T-cell (primary cell): ENCODE measurements at places on chromosomes 2 and 18.

DNA sequence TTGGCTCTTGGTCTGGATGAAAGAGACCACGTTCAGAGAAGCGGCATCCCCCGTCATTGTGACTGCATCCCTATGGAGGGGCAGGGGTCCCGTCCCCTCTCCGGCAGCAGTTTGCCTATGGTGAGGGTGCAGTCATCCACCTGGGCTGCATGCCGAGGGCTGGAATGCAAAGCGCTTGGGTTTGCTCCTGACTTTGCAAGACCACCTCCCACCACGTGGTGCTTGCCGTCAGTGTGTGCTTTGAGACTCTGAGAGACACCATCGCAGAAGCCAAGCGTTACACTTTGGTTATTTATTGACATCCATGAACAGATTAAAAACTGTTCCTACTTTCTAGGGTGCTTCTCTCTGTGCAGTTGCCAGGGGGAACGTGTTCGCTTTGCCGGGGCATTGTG, 59.5 kb downstream of the SH3RF3 start:
- DNase-seq: no peak

- DNase-seq: no peak
Observed at GRCh38 chr2:230737791-230738226, 25.2 kb downstream of the CAB39 start.

GRCh38 chr2:199433204-199433832, 24.4 kb downstream of the SATB2 start:
- no peak for DNase-seq

DNA sequence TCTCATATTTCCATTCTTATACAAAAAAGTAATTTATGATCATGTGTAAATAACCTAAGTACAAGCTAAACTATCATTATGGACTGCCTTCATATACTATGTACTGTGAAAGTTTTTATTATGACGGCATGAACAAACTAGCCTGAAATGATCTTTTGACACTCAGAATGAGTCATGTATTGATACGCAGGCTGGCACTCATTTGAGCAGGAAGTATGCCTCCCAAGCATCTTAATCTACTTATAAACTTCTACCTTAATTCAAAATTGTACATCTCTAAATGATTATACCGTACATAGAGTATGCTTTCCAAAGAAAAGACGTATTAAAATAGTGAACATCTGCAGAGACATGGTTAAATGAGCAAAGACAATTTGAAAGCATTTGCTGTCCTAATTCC, 207.1 kb upstream of the SPOPL start:
- DNase-seq: no peak

GRCh38 chr2:222907790-222908441, 47.1 kb downstream of the ACSL3 start:
- DNase-seq: no peak

DNA sequence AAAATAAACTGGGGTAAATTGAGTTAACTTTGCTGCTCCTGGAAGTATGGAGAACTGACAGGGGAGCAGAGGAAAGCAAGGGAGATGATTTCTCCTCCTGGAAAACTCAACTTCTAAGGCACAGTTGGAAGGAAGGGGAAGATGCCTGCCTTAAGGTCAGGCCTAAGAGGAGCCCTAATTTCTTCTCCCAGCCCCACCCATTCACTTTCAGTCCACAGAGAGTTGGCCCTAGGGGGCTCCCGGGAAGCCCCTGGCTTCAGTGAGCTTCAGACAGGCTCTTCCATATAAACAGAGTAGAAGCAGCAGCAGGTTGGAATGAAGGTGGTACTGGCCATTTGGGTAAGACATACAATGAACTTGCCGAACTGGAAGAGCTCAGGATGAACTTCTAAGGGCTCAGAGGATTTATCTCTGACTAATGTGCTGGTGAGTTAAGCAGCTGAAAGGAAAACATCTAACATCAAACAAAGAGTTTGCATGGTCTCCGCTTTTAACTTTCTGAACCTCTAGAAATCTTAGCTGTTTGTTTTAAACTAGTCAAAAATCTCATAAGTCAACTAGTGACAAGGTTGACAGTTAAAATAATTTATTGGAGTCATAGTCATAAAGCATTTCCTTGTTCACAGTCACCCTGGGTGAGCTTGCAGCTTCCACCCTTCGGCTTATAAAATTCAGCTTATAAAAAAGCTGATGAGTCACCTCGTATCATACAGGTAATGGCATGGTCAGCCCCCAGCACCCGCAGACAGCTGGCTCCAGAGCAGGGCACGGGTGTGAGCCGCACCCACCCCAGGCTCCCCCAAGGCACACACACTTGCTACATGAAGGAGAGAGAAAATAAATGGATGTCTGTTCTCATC, 9.8 kb downstream of the MALL start:
- no peak for DNase-seq

- no peak for DNase-seq
Observed at GRCh38 chr2:29923110-29923721, 1.8 kb upstream of the ALK start.

DNA sequence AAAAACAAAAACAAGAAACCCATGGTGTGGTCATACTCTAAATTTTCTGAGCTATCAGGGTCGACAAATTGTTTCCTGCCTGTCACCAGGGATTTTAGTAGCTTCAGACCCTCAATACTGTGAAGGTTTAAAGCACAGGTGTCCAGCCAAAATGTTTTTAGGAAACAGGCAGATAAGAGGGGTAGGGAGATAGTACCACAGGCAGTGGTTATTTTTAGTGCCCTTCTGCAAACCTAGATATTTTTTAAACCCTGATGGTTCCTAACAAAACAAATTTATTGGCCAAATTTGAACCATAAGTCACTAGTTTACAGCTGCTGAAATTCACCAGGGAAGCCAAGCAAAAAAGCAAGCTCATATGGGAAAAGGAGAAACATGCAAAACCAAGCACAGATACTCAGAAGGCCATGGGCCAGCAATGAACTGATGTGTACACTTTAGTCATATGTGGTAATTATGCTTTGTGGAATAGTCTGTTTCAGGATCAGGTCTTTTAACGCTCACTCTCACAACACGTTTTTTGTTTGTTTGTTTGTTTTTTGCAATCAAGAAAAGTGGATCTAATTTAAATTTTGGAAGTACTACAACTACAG, 156.8 kb upstream of the STK17B start:
- DNase-seq: no peak

- peak; percentile 69 for DNase-seq
Observed at GRCh38 chr2:226799211-226799975, at the start of gene IRS1. Gene IRS1, minus strand, starts transcription at chr2:226799820. Its CDS starts 1,082 bp downstream, at chr2:226798738.

DNA sequence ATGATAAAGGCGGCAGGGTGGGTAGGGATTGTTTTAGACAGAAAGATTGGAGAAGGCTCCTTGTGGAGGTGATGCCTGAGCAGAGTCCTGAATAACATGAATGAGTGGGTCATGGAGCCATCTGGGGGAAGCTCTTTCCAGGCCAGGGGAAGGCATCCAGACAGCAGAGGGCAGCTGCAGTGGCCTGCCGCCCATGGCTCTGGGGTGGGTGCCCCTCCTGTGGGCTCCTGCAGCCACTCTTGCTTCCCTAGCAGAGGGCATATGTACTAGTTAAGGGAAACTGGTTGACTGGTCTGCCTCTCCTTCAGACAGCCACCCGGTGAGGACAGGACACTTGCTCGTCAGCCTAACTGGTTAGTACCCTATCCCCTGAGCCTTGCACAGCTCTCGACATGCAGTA, 46.5 kb upstream of the SLC1A4 start:
- no peak for DNase-seq

DNA sequence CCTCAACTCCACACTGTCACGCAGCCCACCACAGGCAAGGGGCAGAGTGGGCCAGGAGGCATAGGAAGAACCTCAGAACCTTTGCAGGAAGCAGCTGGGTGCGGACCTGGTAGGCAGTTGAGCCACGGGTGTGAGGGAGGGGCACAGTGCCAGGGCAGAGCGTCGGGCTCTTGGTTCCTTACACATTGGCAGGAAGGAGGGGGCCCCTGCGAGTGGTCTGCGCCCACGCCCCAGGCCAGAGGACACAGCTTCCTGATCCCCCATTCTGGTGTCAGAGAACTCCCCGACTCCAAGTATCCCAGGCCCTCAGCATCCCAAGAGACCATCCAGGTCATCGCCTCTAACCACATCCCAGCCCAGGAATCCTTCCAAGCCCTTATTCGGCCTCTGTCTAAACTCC, 61.5 kb downstream of the TNS1 start:
- DNase-seq: no peak

DNA sequence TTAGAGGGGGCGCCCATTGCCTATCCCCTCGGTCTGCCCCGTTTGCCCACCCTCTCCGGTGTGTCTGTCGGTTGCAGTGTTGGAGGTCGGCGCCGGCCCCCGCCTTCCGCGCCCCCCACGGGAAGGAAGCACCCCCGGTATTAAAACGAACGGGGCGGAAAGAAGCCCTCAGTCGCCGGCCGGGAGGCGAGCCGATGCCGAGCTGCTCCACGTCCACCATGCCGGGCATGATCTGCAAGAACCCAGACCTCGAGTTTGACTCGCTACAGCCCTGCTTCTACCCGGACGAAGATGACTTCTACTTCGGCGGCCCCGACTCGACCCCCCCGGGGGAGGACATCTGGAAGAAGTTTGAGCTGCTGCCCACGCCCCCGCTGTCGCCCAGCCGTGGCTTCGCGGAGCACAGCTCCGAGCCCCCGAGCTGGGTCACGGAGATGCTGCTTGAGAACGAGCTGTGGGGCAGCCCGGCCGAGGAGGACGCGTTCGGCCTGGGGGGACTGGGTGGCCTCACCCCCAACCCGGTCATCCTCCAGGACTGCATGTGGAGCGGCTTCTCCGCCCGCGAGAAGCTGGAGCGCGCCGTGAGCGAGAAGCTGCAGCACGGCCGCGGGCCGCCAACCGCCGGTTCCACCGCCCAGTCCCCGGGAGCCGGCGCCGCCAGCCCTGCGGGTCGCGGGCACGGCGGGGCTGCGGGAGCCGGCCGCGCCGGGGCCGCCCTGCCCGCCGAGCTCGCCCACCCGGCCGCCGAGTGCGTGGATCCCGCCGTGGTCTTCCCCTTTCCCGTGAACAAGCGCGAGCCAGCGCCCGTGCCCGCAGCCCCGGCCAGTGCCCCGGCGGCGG, 1.7 kb downstream of the MYCN start:
- DNase-seq: no peak

DNA sequence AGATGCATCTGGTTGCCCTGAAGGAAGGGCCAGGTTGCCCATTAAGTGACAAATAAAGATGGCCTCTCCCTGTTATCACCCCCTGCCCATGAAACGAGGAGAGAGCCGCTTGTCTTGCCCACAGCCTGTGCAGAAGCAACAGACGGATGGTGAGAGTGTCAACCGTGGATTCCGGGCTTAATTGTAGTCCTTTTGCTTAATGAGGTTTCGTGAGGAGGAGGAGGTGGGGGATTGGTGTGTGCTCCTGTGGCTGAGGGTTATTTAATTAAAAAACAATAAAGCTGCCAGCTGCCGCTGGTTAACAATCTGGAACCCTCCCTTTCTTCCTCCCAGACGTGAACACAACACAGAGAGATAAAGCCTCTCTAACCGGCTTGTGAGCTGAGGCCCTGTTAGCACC, 188.0 kb upstream of the PARD3B start:
- DNase-seq: no peak

DNA sequence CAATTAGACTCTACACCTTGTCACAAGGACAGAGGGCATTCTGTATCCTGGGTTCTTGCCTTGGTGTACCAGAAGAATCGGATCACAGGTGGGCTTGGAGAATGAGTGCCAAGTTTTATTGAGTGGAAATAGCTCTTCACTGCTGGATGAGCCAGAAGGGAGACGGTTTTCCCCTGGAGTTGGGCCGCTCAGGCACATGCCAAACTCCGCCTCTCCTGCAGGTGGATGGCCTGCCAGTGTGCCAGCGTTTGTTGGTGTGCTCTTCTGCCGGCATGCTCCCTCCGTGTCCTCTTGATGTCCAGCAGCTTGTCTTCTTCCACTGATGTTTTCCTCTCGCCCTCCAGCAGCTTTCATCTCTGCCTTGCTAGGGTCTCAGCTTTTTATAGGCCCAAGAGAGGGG, 115.5 kb upstream of the RAB27B start:
- no peak for DNase-seq

GRCh38 chr2:170056900-170057299, 121.0 kb upstream of the MYO3B start:
- DNase-seq: no peak

DNA sequence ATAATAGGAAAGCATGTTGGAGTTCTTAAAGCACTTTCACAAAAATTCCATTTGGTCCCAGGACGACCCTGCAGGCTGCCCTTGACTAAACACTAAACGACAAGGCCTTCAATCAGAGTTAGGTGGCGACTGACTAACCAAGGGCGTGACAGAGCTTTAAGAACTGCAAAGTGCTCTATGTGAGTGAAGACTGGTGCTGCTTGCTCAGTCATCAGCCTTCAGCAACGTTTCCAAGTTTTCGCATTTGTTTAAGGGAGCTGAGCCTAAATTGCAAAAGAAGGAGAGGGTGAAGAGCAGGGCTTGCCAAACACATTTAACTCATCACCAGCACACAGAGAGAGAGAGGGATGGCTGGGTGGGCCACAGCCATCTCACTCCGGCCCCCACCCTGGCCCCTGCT, 204.7 kb upstream of the PID1 start:
- DNase-seq: no peak

DNA sequence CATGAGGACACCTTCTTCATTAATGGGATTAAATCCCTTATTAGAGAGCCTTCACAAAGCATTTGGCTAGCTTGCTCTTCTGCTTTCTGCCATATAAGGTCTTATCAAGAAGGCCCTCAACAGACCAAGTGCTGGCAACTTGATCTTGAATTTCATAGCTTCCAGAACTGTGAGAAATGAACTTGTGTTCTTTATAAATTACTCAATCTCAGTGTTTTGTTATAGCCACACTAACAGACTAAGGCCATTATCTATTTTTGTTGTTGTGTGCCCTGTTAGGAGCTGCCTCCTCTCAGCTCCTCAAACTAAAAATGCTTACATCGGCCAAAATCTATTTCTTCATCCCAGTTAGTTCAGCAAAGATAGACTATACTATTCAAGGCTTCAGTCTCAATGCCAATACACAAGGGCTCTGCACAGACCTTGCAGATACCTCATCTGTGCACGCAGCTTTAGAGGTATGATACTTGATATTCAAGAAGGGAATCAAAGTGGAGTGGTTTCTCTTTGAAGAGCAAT, 182.9 kb downstream of the GPD2 start:
- no peak for DNase-seq

- DNase-seq: no peak
Observed at GRCh38 chr18:22846088-22846683, 86.9 kb upstream of the RBBP8 start.

DNA sequence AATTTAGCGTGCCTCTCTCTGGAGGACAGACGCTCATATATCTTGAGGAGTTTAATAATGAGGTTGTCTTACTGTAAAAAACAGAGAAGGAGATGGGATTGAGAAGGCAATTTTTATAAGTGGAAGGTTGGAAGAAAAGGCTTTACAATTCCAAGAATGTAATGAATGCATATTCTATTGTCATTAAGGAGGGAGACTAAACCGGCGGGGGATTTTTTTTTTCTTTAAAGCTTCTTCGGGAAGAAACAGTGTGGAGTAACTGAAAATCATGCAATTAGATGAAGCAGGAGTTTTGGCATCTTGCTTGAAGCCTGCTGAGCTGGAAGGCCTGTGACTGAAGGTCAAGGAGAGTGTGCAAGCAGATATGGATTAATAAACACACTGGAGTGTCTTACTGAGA, 124.4 kb downstream of the HRH4 start:
- DNase-seq: no peak
